ENCODE measurements at places on chromosomes 2 and 18.

DNA sequence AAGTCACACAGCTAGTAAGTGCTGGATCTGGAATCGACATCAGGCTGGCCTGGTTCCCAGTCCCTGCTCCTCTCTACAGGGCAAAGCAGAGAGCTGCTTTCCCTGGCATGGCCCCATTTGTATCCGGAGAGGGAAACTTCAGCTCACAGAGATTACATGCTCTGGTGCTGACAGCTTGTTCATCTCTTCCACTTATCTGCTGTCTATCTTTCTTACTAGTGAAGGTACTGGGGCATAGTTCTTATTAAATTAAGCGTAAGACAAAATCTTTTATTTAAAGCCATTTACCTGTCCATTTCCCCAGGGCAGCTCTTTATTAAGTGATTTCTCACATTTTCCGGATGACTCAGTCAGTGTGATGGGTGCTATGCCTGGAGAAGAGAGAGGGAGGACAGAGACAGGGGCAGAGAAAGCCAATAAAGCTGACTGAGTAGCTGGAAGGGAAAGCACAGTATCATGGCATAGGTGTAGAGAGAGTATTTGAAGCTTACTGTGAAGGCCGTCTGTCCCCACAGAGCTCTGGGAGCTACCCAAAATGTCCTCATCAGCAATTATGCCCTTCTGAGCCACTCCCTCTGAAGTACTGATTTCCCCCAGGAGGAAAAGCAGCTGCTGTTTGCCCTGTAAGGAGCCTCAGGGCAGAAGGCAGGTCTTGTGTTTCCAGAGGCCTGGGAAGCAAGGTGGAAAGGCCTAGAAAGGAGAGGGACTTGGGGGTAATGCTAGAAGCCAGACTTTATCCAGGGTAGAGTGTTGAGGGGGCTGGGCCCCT, 44.1 kb upstream of the EPAS1 start:
- peak; percentile 12 for DNase-seq

DNA sequence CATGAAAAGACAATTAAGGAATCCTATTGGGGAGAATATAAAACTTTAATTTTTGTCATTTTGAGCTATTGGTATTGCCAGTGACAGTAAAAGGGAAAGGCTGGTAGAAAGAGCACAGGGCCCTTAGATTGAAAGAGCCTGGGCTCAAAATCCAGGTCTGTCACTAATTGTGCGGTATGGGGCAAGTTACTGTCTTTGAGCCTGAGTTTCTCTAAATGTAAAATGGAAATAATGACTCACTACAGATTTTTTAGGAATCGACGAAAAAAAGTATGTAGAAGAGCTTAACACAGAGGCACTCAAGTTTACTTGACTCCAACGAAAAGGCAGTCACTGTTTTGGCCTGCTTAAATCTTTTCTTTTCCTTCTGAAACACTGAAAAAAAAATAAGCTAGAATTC, 7.0 kb downstream of the NDUFV2 start:
- no peak for DNase-seq

DNA sequence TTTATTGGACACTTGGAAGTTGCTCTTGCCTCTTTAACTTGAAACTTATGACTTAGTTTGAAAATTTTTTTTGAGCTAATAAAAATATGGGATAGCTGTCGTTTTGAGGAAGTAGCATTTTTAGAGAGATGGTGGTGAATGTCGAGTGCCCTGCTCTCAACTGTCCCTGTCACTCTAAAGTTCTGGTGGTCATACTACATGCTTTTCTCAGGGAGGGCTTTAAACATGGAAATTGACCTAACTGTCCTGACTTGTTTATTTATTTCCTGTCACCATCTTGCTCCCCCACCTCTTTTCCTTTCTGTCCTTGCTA, 16.0 kb downstream of the CEP192 start:
- no peak for DNase-seq

- no peak for DNase-seq
These were observed 986.3 kb downstream of the BCL11A start for GRCh38 chr2:59567151-59567550.

- no peak for DNase-seq
These were observed 556.3 kb downstream of the ARHGAP15 start for GRCh38 chr2:143685421-143686078.

- peak; percentile 44 for DNase-seq
These were observed 52.3 kb downstream of the HIBCH start for GRCh38 chr2:190267302-190267701.

DNA sequence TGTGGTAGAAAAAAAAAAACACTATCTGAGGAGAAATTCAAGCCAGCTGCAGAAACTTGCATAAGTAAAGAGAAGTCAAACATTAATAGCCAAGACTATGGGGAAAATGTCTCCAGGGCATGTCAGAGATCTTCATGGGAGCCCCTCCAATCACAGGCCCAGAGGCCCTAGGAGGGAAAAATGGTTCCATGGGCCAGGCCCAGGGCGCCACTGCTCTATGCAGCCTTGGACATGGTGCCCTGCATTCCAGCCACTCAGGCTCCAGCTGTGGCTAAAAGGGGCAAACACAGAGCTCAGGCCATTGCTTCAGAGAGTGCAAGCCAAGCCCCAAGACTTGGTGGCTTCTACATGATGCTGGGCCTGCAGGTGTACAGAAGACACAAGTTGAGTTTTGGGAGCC, 354.7 kb downstream of the NBAS start:
- no peak for DNase-seq

- DNase-seq = no peak
These were observed 20.9 kb upstream of the ANXA4 start for GRCh38 chr2:69721022-69721421.

DNA sequence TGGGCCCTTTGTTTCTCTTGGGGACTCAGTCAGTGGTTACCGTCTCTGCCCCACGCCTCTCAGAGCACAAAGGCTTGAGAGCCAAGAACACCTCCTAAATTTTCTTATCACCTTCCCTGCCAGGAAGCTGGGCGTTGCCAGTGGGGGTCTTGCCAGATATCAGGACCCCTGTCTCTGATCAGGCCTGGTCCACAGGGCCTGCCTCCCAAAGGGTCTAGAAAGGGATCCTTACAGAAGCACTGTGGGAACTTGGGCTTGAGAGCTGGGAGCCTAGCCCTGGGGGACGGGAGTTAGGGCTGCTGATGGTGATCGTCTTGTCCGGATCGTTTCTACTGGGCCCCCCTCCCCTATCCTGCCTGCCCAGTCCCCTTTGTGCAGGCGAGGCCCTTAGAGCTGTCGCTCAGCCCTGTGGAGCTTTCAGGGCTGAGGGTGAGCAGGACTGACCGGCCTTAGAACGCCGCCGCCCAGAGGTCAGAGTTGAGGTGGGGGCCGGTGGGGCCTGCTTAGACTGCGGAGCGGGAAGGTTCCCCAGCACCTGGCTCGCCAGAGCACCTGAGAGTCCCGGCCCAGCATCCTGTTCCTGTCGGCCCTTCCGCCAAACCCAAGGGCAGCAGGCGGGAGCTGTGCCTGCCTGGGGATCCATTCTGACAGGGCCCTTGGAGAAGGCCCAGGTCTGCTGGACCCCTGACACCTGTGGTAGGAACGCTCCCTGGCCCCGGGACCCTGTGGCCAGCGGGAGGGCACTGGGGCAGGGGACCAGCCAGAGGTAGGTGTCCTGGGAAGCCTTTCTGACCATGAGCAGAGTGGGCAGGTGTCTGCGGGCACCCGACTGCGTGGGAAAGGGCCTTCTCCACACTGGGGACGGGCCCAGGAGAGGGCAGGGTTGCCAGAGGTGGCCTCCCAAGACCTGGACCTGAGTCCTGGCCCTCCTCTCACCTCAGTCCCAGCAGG, 956 bp downstream of the ESPNL start:
- no peak for DNase-seq

GRCh38 chr2:174776223-174776622, 12.0 kb upstream of the CHRNA1 start:
- no peak for DNase-seq

DNA sequence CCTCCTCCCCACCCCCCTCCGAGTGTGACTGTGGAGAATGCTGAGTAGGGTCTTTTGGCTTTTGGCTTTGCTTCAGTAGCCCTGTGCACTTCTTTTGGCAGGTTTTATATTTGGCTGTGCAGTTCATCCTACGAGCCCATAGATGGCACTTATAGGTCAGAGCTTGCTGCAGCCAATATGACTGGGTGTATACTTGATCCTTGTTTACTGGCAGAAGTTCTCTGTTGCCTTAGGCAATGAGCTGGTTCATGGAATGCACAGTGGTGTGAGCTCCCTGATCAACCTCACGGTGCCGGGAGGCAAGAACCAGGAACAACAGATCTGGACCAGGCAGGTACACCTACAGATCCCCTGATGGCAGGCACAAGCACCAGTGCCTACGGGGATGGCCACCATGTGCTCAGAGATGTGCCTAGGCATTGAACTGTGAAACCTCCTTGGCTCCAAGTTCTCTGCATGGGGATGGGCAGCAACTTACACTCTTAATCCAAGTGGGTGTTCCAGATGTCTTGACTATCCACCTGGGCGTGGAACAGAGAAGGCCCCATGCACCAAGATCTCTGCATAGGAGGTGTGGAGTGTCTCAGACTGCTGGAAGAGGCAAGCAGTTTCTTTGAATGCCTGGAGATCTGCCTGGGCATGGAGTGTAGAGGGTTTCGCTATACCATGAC, 190.4 kb downstream of the KIAA1328 start:
- no peak for DNase-seq

- no peak for DNase-seq
These were observed 33.5 kb downstream of the MGAT5 start for GRCh38 chr2:134287323-134287722.

- no peak for DNase-seq
These were observed 39.9 kb downstream of the CYRIA start for GRCh38 chr2:16625759-16626158.

Data from HCT116 (cell line).